ENCODE measurements at places on chromosomes 16 and 17.

- DNase-seq, result no peak
Observed at GRCh38 chr17:47995241-47995935, 24.5 kb downstream of the CDK5RAP3 start.

DNA sequence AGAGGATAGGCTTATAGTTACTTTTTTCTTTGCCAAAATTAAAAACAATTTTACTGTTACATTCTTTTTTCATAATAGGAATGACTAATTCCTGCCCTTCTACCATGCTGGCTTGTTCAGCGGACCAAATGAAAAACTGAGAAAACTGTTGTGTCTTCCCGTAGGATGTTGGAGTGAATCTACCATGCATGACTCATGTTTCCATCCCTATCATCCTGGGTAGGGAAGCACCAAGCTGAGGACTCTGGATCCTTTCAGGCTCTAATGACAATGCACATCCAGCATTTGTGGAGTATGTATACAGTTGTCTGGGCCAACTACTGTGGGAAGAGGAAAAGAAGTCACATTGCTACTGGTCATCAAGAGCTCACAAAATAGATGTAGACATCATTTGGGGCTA, 41.1 kb upstream of the DHX8 start:
- peak; percentile 81 for DNase-seq

GRCh38 chr16:8828541-8829165, 31.0 kb downstream of the PMM2 start:
- no peak for DNase-seq

GRCh38 chr16:71937868-71938510, 42.7 kb downstream of the IST1 start:
- DNase-seq, result no peak

- DNase-seq, result peak; percentile 12
Observed at GRCh38 chr16:71383054-71383773, 24.7 kb downstream of the CALB2 start.

Measured in fibroblast of mammary gland (primary cell).